ENCODE measurements at places on chromosomes 2 and 18.

GRCh38 chr2:199261239-199261638 is 196.5 kb downstream of the SATB2 start:
- DNase-seq = peak; percentile 27

DNA sequence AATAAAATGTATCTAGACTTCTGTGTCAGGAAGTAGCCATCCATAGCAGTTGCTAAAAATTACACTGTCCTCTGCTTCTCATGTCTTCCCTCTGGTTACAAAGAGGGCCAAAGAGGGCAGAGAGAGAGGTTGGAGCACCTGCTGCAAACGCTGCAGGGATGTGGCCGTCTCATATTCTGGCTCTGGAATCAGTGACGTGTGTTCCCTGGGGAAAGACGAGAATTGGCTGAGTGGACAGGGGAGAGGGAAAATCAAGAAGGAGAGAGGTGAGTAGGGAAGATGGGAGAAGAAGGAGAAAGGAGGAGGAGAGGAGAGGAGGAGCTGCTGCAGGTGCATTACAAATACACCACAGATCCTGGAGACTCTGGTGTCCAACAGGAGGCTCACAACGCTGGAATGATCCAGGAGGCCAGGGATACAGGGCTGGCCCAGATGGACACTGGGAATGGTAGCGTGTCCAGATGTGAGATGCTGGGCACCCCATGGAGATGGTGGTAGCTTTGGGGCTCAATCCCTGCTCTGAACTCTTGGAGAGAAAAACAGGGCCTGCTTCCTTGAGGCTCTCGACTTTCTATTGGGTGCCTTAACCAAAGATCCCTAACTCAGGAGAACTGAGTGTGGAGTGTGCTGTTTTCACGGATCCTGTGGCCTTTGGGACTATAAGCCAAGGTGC is 118.4 kb upstream of the PXDN start:
- no peak for DNase-seq

- DNase-seq = no peak
Measured at GRCh38 chr2:20766798-20767644, 55.9 kb downstream of the LDAH start.

- no peak for DNase-seq
Measured at GRCh38 chr2:226691255-226691654, 108.4 kb downstream of the IRS1 start.

- no peak for DNase-seq
Measured at GRCh38 chr2:236257575-236257974, 6.6 kb downstream of the ASB18 start.

GRCh38 chr2:132936261-132936660 is 266.3 kb upstream of the LYPD1 start:
- no peak for DNase-seq

DNA sequence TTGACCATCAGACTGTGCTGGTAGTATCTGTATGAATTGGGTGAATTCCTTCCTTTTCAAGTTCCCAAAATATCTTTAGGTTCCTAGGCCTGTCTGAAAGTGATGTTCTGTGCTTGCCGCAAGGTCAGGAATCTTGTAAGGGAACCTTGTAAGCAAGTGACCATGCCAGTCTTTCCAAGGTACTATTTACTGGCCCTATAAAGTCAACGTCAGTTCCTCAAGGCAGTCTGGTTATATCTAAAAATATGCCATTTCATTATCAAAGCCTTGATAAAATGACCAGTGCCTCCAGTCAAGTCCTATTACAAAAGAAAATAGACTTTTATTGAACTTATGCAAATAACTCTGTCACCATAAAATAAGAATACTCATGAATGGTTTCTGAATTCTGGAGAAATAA is 88.4 kb upstream of the TPO start:
- DNase-seq = no peak

- no peak for DNase-seq
Measured at GRCh38 chr18:55685638-55686037, 97.6 kb upstream of the TCF4 start.

- DNase-seq = no peak
Measured at GRCh38 chr2:11480859-11481258, 14.9 kb upstream of the E2F6 start.

- no peak for DNase-seq
Measured at GRCh38 chr2:108958002-108958401, 31.0 kb downstream of the EDAR start.

DNA sequence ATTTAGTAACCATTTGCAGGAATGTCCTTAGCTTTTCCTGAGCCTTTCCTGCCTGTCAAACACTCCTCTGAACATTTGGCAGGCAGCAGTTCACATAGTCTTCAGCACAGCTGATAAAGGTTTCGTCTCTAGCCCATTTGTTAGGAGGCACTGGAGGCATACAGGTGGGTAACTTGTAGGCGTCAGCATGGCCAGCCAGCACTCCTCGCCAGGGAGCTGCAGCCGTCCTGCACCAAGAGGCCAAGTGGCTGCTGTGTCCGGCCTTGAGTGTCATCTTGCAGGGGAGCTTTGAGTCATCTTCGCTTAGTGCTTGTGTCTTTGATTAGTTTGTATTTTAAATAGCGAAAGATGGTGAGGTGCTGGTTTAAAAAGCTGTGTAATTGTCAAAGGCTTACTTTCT is 120.3 kb upstream of the NFATC1 start:
- no peak for DNase-seq

GRCh38 chr2:216648105-216648504 is 14.9 kb downstream of the IGFBP2 start:
- no peak for DNase-seq

- no peak for DNase-seq
Measured at GRCh38 chr18:45287531-45287930, 327.7 kb upstream of the SLC14A2 start.

- no peak for DNase-seq
Measured at GRCh38 chr2:223232896-223233295, 180.9 kb downstream of the KCNE4 start.

DNA sequence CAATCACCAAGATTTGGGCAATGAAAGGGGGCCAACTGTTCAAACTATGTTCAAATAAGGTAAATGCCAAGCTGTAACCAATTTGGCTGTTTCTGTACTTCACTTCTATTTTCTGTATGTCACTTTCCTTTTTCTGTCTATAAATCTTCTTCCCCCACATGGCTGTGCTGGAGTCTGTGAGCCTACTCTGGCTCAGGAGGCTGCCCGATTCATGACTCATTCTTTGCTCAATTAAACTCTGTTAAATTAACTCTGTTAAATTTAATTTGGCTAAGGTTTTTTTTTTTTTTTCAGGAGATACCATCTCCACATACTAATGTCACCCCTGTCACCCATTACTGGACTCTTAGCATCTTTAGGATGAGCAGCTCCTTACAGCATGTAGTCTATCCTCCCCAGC is 178.8 kb upstream of the TWIST2 start:
- DNase-seq = no peak

GRCh38 chr2:17543848-17544247 is 3.4 kb downstream of the VSNL1 start:
- no peak for DNase-seq

- no peak for DNase-seq
Measured at GRCh38 chr18:10100941-10101701, 187.3 kb downstream of the VAPA start.

DNA sequence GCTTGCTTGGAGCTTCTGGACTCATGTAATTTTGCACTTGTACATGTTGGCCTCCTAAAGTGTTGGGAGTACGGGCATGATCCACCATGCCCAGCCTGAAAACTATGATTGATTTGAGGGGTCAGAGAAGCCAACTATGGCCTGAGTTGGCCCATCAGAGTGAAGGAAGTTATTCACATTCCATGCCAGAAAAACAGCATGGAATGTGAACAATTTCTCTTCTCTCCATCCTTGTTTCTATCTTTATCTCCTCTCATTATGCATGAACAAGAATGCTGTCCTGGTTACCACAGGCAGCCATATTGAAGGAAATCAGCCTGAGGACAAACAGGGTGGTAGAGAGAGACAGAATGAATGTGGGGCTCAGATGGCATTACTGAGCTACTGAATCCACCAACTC is 3.5 kb upstream of the CD226 start:
- no peak for DNase-seq

Data from OCI-M1 (cell line).